Lung microvascular endothelial cell (primary cell): ENCODE measurements at places on chromosomes 1 and 21. TPM values are rescaled to one million over a fixed set of nuclear protein-coding genes. Genes with fewer than 3 reads are reported as not detected.

DNA sequence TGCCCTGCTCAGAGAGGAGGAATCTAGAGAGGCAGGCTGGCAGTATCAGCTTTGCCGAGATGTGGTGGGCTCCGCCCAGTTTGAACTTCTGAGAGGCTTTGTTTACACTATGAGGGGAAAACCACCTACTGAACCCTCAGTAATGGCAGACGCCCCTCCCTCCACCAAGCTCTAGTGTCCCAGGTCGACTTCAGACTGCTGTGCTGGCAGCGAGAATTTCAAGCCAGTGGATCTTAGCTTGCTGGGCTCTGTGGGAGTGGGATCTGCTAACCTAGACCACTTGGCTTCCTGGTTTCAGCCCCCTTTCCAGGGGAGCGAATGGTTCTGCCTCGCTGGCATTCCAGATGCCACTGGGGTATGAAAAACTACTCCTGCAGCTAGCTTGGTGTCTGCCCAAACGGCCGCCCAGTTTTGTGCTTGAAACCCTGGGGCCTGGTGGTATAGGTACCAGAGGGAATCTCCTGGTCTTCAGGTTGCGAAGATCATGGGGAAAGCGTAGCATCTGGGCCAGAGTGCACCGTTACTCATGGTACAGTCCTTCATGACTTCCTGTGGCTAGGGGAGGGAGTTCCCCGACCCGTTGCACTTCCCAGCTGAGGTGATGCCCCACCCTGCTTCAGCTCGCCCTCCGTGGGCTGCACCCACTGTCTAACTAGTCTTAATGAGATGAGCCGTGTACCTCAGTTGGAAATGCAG is 43.6 kb downstream of the C21orf91 start:
- no peak for DNase-seq

DNA sequence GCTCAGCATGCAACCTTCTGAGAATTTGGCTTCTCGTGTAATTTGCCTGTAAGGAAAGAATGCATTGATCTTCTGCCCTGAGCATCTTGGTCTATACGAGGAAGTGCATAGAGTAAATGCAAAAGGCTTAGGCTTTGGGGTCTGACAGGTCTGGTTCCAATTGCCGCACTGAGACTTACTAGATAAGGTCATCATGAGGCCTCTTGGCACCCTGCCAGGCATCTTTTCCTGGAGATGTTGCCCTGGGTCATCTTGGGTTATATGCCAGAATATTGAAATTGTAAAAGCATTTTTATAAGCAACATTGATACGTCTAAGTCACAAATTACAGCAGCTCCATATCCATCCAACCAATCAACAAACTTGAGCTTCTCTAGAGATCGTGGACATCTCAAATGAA is 108.8 kb upstream of the WARS2 start:
- DNase-seq: no peak

The ZNF669 gene
- 8.1 and 14.5 TPM in 2 replicates for total RNA-seq

DNA sequence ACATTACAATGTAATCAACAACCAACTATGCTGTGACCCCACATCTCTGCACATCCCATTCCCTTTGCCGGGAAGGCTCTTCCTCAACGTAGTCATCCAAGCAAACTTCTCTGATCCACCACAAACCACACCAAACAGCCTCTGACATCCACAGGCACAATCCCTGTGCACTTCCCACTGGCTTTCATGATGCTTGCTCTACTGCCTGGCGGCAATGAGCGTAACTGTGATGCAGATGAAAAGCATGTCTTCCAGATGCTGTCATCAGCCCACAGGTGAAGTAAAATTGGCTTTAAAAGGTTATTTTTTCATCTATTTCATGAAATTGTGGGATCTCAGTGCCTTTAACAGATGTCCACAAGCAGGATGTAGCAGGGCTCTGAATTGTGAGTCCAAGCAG is 635.2 kb downstream of the SMYD3 start:
- DNase-seq: no peak

DNA sequence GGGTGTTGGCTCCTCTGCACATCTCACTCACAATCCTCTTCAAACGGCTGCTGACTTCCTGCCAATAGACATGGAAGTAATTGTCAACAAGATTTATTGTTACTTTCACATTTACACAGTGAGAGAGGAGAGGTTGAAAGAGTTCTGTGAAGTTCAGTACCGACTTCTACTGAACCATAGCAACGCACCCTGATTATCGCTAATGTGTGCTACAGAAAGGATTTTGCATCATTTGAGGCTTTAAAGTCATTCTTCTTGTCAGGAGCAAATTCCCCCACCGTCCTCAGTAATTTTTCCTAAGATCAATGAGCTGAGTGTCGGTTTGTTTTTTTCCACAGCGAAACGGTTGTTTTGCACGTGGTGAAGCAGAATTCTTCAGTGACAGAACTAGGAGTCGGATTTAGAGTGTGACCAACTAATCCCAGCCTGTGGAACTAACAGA is 361.0 kb downstream of the ADGRL2 start:
- DNase-seq: peak; percentile 9
